ENCODE measurements at places on chromosomes 16 and 17.

GRCh38 chr17:33099252-33099651 lies 107.6 kb downstream of the SPACA3 start:
- no peak for DNase-seq

DNA sequence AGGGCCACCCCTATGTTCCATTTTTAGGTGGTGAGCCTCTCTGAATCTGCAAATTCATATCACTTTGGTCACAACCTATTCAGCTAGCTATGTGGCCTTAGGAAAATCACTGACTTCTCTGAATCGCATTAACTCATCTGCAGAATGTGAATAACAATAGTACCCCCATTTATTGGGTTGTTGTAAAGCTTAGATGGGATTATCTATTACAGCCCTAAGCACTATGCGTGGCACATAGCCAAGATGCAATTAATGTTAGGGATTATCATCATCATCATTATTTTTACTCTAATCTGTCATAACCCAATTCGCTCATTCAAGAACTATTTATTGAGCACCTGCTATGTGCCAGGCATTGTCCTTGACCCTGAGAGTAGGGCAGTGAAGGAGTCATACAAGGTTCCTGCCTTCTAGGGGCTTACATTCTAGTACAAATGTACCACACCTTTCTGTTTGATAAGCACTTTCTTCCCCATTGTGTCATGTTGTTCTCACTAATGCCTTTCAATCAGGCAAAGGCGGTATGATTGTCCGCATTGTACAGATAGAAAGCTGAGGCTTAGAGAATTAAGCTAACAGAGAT lies 38.5 kb downstream of the CHD9 start:
- DNase-seq = no peak

- no peak for DNase-seq
Observed at GRCh38 chr17:66192378-66192687, 400 bp upstream of the CEP112 start.

DNA sequence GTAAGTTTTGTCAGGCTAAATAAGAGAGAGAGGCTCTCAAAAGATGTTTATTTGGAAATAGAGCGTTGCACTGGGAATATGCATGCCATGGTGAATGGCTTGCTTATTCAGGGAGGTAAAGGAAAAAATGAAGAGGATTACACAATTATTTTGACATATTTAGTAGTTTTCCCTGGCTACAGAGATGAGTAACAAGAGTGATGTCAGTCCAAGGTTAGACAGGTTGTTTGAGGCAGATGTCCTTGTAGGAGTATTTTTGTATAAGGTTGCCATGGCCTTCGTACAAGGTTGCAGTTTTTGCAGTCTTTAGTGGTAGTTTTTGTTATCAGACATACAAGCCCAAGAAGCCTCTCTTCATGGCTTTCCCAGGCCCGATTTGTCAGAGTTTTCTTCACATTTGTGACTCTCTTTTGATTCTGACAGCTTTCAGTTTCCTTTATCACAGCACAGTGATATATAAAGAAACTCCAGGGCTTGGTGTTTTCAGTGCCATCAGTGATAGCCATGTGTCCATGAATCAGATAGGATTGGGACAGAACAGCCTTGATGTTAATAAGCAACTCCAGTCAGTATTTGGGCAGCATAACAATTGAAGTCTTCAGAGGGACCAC lies 18.7 kb upstream of the LGALS9 start:
- no peak for DNase-seq
